ENCODE measurements at places on chromosomes 2 and 18. TPM values are rescaled to one million over a fixed set of nuclear protein-coding genes. Genes with fewer than 3 reads are reported as not detected.

Gene SKOR2
- total RNA-seq = not detected

Gene GNAL
- 0.12 TPM for total RNA-seq

Gene PCARE
- not detected for total RNA-seq

Gene LIMS3
- 0.32 TPM for total RNA-seq

Gene RFTN2
- total RNA-seq = not detected

Gene HNMT
- total RNA-seq = 0.12 TPM

Gene KCNK3
- total RNA-seq = not detected

Gene KLHL14
- total RNA-seq = 42.5 TPM

Gene HOXD8
- not detected for total RNA-seq

Gene ADD2
- total RNA-seq = 22.3 TPM

Gene EFHD1
- not detected for total RNA-seq

Gene PHLPP1
- total RNA-seq = 20.7 TPM

Gene NCKAP5
- not detected for total RNA-seq

Gene SPEG
- 0.10 TPM for total RNA-seq

Gene PSD4
- total RNA-seq = 203 TPM

Gene SNED1
- total RNA-seq = 346 TPM

Data from B cell (primary cell).